ENCODE measurements at places on chromosomes 3 and 15.

GRCh38 chr3:116394365-116394764, 50.9 kb downstream of the LSAMP start:
- DNase-seq: no peak

- no peak for DNase-seq
Measured at GRCh38 chr3:127066635-127067034, 83.7 kb downstream of the PLXNA1 start.

DNA sequence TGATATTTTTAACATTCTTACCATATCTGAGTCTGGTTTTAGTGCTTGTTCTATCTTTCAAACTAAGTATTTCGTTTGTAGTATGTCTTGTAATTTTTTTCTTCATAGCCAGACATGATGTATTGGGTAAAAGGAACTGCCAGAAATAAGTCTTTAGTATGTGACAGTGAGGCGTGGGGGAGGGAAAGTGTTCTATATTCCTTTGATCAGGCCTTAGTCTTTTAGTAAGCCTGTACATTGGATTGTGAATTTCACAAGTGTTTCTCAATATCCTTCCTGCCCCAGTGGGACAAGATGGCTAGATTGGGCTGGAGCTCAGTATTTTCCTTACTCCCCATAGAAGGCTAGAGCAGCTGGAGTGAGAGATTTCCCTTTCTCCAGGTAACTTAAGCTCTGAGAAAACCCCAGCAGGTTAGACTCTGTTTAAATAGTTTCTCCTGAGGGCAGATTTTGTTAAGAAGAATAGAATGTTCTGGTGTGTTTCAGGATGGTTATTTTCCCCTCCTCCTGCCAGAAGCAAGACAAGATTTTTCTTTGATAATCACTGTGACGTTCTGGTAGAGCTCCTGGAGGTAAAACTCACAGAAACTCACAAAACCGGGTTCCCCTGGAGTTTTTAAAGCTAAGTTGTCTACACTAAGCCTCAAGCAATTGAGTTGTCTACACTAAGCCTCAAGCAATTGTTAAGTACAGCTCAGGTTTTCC, 140.7 kb upstream of the ARPP21 start:
- no peak for DNase-seq

GRCh38 chr3:194817936-194818335, 132.3 kb downstream of the FAM43A start:
- DNase-seq: no peak

DNA sequence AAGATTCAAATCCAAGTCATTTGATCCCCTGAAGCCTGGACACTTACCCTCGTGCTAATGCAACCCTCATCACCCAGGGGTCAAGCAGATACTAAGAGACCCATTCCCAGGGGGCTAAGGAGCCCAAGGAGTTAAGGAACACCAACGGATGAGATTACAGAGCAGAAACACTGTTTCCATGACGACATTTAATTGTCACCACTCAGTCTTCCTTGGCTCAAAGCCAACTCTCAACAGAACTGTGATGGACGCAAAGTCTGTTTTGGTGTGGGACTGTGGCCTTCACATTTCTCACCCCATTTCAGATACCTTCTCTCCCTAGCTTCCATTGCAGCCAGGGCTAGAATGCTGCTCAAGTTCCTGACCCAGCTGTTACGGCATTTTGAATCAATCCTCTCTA, 383.5 kb upstream of the WNT5A start:
- DNase-seq: no peak

DNA sequence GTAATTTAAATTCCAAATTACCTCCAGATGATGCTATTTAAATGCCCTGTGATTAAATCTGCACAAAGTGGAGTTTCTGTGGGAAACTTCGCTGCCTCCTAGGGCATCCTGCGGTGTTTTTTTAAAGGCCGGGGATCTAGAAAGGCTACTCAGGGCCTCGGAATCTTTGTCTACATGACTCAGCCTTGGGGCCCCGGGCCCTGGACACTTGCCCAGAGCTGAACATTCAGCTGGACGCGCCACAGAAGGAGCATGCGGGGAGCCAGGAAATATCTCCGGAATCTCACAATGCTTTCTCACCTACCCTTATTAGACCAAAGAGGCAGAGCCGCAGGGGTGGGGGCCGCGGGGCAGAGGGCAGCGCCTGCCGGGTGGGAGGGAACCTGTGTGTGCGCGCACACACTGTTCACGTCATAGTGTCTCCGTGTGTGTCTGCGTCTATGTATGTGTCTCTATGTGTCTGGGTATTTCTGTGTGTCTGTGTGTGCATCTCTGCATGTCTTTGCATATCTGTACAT, 145.5 kb upstream of the TPM1 start:
- DNase-seq: peak; percentile 95

DNA sequence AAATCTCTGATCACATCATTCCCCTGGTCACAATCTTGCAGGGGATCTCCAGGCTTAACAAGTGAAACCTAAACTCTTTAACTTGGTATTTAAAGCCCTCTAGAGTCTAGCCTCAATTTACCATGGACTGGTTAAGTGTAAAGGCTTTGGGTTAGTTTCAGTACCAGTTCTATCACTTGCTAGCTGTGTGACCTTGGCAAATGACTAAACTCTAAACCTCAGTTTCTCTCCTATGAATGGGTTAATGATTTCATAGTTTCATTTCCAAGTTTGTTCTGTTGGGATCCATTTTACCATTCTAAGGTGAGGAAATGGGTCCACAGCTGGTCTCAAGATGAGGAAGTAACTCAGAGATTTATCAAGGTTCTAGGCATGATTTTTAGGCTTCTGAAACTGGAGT, 38.8 kb upstream of the TIMP4 start:
- no peak for DNase-seq

DNA sequence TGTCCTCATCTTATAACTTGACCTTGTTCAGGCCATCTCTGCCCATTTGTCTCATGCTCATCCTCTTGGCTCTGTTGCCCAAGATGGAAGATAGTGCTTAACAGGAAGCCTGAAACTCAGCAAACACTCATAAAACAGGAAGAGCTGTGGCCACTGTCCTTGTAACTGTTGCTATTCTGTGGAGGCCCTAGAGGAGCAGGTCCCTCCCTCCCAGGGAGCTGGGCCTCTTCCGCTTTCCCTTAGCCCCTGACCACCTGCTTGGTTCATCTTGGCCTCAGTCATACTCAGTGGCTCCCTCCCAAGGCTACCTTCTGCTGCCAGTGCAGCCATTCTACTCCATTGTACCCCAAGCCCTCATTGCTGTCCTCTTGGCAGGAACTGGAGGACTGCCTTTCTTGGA, 3.5 kb downstream of the MAPKAPK3 start:
- DNase-seq: no peak

DNA sequence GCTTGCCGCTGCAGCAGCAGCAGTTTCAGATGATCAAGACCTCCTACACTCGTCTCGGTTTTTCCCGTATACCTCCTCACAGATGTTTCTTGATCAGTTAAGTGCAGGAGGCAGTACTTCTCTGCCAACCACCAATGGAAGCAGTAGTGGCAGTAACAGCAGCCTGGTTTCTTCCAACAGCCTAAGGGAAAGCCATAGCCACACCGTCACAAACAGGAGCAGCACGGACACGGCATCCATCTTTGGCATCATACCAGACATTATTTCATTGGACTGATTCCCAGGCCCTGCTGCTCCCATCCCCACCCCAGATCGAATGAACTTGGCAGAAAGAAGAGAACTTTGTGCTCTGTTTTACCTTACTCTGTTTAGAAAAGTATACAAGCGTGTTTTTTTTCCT, 17.6 kb downstream of the CALML4 start:
- DNase-seq: peak; percentile 38

DNA sequence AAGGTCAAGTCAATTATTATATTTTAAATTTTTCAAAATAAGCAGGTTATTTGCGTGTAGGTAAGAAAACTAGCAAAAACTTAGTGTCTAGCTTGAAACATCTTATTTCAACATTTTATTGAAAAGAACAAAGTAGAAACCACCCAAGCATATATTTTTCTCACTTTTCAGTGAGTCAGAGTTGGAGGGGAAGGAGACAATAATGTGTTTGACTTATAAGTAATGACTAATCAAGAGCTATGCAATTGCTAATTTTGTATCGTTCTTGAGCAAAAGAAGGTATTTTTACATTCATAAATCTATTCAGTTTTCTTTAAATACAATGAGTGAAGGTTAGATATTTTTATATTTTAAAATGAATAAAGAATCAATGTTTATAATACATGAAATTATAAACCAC, 54.4 kb upstream of the P2RY1 start:
- no peak for DNase-seq

GRCh38 chr3:14614189-14614588, 37.4 kb upstream of the CCDC174 start:
- no peak for DNase-seq

- DNase-seq: no peak
Measured at GRCh38 chr15:57393061-57393460, 16.8 kb downstream of the CGNL1 start.

- no peak for DNase-seq
Measured at GRCh38 chr3:127203024-127203423, 10.1 kb downstream of the PRR23E start.

DNA sequence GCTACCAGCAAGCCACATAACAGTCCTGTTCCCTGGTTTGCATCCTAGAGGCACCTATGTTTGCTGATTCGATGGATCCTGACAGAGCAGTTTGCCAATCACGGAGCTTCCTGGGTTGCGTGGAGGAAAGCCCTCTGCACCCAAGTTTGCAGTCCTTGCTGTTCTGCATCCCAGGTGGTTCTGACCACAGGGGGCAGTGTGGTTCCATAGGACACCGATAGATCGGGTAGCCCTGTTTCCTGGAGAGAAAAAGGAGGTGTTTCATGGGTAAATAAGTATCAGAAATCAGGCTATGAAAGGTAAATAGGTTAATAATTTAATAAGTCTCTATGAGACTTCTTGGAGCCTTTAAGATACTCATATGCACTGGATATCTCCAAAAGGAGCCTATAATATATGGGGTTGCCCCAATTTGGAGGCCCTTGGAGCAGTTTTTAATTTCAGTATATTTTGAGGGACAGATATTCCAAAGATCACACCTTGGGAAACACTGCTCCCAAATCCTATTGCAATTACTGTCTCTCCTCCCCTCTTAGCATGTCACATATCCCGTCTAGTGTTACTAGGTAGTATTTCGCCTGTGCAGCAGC, 194.6 kb upstream of the TPM1 start:
- DNase-seq: no peak

GRCh38 chr15:93361703-93362102, 272.7 kb upstream of the RGMA start:
- no peak for DNase-seq

DNA sequence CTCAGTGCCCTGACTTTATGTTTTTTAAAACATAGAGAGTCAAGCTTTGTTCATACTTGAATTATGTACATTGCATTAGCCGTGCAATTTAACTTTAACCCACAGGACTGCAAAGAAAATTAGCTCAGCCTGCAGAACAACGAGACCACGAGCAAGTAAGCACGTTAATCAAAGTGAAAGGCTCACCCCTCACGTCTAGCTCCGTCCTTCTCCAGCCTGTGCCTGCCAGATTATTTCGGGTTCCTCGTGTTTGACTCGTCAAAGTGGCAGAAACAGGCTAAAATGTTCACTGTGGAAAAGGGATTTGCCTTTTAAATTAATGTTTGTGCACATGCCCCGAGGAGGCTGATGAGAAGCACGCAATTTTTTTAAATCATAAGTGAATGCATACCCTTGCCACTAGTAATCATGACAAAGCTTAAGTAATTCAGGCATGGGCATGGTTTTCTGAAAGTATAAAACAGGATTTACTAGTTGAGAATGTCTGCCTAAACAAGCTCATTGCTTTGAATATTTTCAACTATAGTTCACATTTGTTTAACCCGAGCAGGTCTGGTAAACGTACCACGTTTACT, 15.3 kb downstream of the ZBTB38 start:
- DNase-seq: peak; percentile 39

DNA sequence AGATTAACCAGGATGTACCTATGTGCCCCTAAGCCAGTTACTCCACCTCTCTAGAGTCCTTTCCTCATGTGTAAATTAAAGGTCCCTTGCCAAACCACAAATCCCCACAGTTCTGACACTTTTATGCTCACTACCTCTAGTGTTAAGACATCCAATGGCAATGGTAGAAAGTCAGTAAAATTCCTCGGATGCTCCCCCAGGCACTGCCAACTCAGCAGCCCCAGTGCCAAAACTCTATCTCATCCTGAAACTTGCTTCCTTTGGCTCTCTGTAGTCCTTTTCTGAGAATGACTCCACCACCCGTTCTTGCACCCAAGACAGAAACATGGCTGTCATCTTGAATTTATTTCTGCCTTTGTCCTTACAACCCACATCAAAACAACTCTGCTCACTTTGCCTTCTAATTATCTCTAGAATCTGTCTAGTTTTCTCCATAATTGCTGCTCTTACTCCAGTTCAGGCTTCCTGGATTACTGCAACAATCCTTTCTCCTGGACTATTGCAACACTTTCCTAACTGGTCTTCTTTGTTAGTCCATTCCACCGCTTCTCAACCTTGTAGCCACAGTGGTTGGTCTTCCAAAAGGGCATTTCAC, 41.6 kb downstream of the MB21D2 start:
- no peak for DNase-seq

DNA sequence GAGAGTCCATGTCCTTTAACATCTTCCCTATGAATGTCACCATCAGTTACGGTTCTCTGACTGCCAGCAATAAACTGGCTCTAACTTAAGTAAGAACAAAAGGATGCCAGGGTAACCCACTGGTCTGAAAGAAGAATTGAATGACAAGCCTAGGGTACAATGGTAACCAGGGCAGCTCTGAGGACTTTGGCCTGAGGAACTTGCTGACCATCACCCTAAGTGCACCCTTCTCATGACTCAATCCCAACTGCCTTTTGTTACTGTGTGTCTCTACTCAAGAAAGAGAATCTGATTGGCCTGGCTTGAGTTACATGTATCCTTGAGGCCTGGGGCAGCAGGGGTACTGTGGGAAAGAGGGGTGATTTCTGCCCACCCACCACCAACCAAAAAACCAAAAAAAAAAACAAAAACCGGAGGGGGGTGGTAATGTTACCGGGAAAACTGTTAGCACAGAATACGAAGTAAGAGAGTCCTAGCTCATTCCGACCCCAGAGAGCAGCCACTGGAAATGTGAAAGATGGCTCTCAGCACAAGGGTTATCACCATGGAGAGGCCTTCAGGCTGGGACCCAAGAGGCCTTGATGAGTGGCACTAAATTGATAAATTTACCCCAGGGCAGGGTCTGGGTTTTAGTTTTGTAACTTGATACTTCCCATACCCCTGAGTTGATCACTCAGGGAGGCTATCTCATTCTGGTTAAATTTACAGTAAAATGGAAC, 9.3 kb upstream of the SLC28A1 start:
- no peak for DNase-seq

- no peak for DNase-seq
Measured at GRCh38 chr3:66036586-66037148, 2.1 kb downstream of the MAGI1 start.

All from amniotic stem cell (primary cell).